ENCODE measurements at places on chromosomes 1 and 21.

GRCh38 chr21:46183910-46184624 lies at the start of gene SPATC1L:
SPATC1L (minus strand) TSS chr21:46184459; CDS start chr21:46182816, 1,643 bp downstream.
- DNase-seq, result peak; percentile 85

DNA sequence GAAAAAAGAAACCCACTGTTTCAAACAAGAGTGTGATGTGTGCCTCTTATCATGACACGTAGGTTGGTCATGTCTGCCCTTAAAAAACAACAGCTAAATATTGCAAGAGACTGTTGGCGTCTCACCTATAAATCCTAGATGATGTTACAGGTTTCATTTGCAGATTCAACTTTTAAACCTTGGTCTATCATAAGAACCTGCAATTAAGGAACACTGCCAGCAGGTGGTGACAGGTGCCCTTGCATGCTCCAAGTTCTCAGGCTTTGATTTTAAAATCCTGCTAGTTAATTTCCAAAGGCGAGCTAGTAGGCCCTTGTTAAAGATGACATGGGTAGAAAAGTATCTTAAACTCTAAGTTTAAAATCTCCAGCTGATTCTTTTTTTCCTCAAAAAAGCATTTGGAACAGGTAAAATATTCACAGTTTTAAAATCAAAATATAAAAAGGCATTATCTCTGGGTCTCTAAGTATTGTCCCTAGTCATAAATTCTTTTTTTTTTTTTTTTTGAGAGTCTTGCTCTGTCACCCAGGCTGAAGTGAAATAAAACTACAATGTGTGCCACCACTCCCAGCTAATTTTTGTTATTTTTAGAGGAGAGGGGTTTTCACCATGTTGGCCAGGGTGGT lies 39.1 kb downstream of the CLSTN1 start:
- DNase-seq, result no peak

DNA sequence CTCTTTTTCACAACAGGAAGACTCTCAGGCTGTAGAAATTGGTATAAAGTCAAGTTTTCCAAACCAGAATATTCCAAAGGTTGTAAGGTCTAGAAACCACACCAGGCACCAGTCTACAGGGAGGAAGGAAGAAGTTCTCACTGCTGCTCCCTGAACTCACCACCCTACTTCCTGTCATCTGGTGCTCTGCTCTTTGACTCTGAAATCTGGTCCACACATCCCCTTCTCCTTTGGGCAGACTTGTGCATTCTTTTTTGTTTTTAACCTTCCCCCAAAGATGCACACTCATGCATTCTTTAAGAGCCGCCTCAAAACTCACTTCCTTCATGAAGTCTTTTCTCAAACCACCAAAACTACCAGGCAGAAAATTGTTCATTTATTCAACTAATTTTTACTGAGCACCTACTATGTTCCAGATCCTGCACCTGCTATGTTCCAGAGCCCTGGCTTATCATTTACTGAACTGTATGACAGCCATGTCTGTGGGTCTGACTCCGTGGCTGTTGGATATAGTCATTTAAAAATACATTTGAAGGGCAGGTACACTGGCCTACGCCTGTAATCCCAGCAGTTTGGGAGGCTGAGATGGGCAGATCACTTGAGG lies 30.1 kb upstream of the EPS15 start:
- no peak for DNase-seq

GRCh38 chr1:207822602-207823451 lies 71.0 kb downstream of the CD46 start:
- DNase-seq, result no peak

GRCh38 chr1:222010306-222010705 lies 268.4 kb upstream of the DUSP10 start:
- DNase-seq, result no peak

DNA sequence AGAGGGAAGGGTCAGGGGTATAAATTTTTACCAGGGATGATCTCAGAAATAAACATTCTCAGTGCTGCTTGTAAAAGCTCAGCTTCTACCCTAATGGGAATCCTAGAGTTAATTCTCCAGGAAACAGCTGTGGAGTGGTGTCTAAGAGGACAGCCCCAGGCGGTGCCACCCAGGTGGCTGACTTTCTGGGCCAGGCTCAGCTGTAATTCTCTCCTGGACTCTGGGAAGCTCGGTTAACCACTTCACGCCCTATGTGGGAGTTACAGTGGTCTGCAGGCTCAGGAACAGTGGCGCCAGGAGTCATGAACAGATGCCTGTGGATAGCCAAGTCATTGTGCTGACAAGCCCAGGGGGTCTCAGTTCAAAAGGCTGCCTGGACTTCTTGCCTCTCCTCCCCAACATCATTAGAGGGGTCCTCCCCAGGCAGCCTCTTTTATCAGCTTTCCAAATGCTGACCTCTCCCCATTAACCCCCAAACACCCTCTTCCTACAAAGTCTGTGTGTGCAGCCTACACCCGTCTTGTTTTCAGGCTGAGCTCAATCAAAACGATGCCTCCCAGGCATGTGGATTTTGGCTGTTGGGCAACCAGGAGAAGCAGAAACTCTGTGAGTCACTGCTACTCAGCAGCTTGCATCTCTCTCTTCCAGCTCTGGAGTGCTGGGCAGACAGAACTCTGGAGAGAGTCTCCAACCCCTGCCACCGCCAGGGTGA lies 1.2 kb downstream of the HHIPL2 start:
- peak; percentile 45 for DNase-seq

DNA sequence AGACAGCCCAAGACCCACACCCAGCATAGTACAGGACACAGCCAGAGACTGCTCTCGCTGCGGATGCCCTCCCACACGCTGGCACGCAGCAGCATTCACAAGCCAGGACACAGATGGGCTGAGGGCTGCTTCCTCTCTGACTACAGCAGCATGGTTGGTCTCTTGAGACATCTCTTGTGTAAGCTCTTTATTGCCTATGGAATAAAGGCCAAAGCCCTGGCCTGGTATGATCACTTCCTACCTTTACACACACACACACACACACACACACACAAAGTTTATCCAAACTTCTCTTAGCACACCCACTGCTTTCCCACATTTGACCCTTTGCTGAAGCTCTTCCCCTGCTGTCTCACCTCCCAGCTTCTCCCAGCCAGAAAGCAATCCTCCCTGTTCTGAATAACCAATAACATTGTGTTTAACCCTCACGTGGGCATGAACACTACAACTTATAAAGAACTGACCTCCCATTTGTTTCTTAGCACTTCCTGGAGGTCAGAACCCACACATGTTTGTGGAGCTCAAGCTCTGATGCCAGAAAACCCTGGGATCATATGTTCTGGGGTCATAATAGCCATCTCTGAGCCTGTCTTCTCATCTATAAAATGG lies 1.2 kb upstream of the LUZP1 start:
- DNase-seq, result peak; percentile 39

- DNase-seq, result peak; percentile 57
These were observed 461.7 kb downstream of the PTPRU start for GRCh38 chr1:29698033-29698432.

Measured in retina (tissue), 1 donor.